ENCODE measurements at places on chromosomes 3 and 15. TPM values are rescaled to one million over a fixed set of nuclear protein-coding genes. Genes with fewer than 3 reads are reported as not detected.

DNA sequence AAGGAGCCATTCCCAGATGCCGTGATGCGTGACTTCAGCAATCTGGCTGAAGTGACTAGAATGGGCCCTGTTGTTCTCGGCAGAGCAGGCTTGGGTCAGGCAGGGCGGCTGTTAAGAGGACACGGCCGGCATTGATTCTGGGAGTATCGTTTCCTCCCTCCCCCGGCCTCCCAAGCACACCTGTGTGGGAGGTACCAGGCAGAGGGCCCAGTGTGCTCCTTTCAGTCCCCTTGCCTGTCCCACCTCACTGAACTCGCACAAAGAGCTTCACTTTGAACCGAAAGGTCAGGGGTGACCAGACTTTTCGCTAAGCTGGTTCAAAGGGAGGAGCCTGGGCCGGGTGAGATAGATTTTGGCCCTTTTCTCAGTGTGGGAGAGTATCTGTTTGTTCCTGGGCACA, 92.7 kb downstream of the CEMIP start:
- H3K4me3 ChIP-seq: no peak overlapping the region
- H3K4me1 ChIP-seq: no peaks in the 10 kb centered on the region
- no peaks in the 10 kb centered on the region for H3K27me3 ChIP-seq

GRCh38 chr3:115588201-115589115, 34.9 kb upstream of the GAP43 start:
- DNase-seq: no peak
- no peaks in the 10 kb centered on the region for H3K27me3 ChIP-seq
- H3K4me3 ChIP-seq: no peak overlapping the region
- no peaks in the 10 kb centered on the region for H3K36me3 ChIP-seq
- H3K4me1 ChIP-seq: no peaks in the 10 kb centered on the region
- no peak overlapping the region for H3K27ac ChIP-seq

DNA sequence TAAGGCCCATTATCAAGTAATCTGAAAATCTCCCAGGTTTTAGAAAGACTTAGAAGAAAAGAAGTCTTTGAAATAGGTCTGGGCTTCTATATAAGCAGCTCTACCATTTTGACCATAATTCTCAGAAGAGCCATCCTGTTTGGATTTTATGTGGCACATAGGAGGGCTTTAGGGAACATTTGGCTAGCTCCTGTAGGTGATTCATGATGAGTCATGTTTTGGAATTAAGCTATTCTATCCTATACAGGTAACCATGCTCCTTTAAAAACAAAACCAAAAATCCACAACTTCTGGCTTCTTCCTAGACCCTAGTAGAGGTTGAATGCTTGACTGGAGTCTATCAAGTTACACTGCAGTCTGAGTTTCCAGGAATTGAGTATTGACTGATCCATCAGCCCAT, 8.9 kb downstream of the SST start:
- no peak overlapping the region for H3K4me3 ChIP-seq
- H3K4me1 ChIP-seq: no peaks in the 10 kb centered on the region
- no peaks in the 10 kb centered on the region for H3K36me3 ChIP-seq
- peaks cover 2% of the 10 kb centered on the region for H3K27me3 ChIP-seq

DNA sequence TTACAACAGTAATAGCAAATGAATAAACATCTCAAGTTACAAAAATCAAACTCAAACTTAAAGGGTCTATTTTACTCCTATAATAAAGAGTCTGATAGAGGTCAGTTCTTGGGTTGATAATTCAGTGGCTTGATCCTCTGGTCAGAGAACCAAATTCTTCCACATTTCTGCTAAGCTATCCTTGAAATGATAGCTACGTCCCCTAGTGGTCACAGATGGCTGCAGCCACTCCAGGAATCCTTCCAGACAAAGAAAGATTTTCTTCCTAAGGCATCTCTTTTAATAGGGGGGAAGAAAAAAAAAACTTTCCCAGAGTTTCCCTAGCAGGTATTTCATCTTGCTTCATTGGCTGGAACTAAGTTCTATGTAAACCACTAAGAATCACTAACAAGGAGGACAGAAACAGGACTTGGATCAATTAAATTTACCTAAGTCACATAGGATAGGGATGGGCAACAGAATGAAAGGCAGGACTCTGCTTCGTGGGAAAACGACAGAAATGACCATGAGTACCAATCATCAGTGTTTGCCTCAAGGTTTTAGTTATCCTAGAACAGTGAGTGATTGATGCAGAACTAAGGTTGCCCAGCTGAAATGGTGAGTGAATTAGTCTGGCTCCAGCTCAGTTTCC, 160.7 kb downstream of the STAC start:
- H3K4me3 ChIP-seq: no peak overlapping the region
- no peaks in the 10 kb centered on the region for H3K36me3 ChIP-seq
- no peak overlapping the region for H3K27ac ChIP-seq
- H3K27me3 ChIP-seq: no peaks in the 10 kb centered on the region
- DNase-seq: no peak

DNA sequence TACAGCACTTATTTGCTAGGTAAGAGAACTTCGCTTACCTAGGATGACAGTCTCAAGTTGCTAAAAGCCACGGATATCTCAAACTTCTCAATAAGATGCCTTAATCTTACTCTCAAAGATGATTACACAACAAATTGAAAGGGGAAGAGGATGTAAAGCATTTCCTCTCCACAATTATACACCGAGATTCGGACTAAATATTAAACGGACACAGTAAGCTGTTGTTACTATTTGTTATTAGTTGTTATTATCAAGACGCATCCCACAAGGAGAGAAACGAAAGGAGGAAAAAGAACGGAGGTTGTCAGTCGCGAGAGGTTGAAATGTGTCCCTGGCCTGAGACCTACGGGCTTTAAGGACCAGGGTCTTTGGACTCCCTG, 660 bp downstream of the ZNF106 start:
- H3K27ac ChIP-seq: peak overlapping the region; percentile 89
- DNase-seq: peak; percentile 45
- H3K4me1 ChIP-seq: peaks cover 2% of the 10 kb centered on the region
- H3K36me3 ChIP-seq: no peaks in the 10 kb centered on the region

- no peaks in the 10 kb centered on the region for H3K27me3 ChIP-seq
- H3K27ac ChIP-seq: no peak overlapping the region
- no peaks in the 10 kb centered on the region for H3K4me1 ChIP-seq
- H3K36me3 ChIP-seq: peaks cover 4% of the 10 kb centered on the region
- DNase-seq: no peak
Measured at GRCh38 chr15:52642386-52643361, 36.5 kb downstream of the ATOSA start.

DNA sequence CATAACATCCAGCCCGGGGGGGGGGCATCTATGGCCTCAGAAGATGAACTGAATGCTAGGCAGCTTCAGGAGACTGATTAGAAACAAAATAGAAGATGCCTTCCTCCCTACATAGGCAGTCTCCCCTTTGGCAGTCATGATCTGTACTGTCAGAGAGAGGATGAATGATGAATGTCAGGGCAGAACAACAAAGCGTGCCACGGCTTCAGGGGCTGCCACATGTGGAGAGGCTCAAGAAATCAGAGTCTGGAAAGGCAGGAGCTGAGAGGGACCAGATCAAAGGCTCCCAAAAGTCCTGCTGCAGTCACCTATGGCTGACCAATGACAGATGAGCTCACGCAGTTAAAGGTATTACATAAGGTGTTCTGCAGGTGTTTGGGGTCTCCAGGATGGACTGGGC, 180.4 kb downstream of the UACA start:
- no peaks in the 10 kb centered on the region for H3K36me3 ChIP-seq
- no peak overlapping the region for H3K4me3 ChIP-seq
- H3K27ac ChIP-seq: no peak overlapping the region
- peaks cover 3% of the 10 kb centered on the region for H3K4me1 ChIP-seq
- no peak for DNase-seq

DNA sequence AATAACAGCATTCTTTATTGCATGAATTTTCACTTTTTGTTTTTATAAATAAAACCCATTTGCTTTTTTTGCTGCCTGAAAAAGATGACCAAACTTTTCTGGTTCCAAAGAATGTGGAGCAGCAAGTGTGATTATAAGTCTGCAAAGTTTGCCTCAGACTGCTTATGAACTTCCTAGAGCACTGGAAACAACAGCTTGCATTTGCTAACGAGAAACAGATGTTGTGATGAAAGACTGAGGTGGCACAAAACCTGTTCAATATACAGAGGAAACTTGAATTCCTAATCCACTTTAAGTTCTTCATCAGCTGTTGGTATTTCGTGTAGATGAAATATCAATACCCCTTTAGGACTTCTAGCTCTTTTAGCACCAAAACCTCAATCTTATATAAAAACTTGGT, 9.3 kb downstream of the ZPLD1 start:
- no peak overlapping the region for H3K27ac ChIP-seq
- no peak overlapping the region for H3K4me3 ChIP-seq
- no peaks in the 10 kb centered on the region for H3K4me1 ChIP-seq
- no peaks in the 10 kb centered on the region for H3K27me3 ChIP-seq
- no peak for DNase-seq

GRCh38 chr3:95934181-95934580, 880.2 kb upstream of the EPHA6 start:
- no peaks in the 10 kb centered on the region for H3K36me3 ChIP-seq
- no peak overlapping the region for H3K27ac ChIP-seq
- no peak overlapping the region for H3K4me3 ChIP-seq
- no peak for DNase-seq
- H3K4me1 ChIP-seq: no peaks in the 10 kb centered on the region
- H3K27me3 ChIP-seq: no peaks in the 10 kb centered on the region

DNA sequence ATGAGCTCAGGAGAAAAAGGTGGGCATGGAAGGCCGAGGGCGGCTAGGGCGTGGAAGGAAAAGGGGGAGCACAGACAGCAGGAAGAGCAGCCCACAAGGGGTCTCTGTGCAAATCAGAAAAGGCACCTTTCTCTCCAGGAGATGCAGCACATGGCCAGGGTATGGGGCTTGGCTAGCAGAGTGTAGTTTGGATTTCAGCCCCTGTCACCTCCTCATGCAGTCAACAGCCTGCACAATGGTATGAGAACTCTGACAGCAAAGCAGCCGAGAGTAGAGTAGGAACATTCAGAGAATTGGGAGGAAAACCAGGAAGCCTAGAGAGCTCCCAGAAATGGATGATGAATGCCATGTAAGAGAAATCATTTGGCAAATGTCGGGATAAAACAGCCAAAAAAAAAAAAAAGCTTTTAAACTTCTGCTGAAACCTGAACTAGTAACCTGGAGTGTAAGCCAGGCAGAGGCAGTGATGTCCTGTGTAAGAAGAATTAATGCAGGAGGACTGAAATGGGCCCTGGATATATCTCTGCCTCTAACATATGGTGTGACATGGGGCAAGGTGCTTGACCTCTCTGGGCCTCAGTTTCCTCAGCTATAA, 25.7 kb downstream of the FSTL1 start:
- H3K4me3 ChIP-seq: no peak overlapping the region
- no peaks in the 10 kb centered on the region for H3K27me3 ChIP-seq
- no peak for DNase-seq
- H3K27ac ChIP-seq: no peak overlapping the region
- no peaks in the 10 kb centered on the region for H3K4me1 ChIP-seq
- H3K36me3 ChIP-seq: peaks cover 5% of the 10 kb centered on the region

DNA sequence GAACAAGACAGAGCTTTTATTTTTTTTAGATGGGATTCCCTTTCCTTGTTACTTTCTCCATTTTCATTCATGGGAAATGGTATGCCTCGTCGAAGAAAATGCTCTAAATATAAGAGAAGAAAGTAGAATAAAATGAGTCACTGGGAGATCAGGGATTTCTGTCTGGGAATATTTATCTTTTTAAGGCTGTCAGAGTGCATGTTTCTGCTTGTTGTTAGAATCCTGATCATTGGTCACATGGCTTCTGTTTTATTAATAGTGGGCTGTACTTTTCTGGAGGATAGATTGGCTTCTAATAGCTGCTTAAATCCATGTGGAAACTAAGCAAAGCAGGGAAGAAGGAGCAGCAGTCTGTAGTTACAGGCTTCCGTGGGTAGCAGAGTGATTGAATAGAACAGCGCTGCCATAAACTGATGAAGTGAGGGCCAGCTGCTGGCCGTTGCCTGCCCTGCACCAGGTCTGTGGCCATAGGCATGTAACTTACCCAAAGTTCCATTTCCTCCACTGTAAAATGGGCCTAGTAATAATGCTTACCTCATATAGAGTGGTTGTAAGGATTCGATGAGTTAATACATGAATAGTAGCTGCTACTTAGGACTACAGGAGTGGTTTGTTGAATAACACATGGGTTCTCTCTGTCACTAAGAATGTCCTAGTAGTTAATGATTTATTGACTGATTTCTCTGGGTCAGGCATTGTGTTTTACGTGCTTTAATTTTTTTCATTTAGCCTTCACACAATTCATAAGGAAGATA, 289.9 kb downstream of the SATB1 start:
- DNase-seq: no peak
- H3K27ac ChIP-seq: no peak overlapping the region
- no peaks in the 10 kb centered on the region for H3K36me3 ChIP-seq

GRCh38 chr15:101435761-101436160, 53.7 kb downstream of the PCSK6 start:
- H3K4me3 ChIP-seq: no peak overlapping the region
- no peak overlapping the region for H3K27ac ChIP-seq

DNA sequence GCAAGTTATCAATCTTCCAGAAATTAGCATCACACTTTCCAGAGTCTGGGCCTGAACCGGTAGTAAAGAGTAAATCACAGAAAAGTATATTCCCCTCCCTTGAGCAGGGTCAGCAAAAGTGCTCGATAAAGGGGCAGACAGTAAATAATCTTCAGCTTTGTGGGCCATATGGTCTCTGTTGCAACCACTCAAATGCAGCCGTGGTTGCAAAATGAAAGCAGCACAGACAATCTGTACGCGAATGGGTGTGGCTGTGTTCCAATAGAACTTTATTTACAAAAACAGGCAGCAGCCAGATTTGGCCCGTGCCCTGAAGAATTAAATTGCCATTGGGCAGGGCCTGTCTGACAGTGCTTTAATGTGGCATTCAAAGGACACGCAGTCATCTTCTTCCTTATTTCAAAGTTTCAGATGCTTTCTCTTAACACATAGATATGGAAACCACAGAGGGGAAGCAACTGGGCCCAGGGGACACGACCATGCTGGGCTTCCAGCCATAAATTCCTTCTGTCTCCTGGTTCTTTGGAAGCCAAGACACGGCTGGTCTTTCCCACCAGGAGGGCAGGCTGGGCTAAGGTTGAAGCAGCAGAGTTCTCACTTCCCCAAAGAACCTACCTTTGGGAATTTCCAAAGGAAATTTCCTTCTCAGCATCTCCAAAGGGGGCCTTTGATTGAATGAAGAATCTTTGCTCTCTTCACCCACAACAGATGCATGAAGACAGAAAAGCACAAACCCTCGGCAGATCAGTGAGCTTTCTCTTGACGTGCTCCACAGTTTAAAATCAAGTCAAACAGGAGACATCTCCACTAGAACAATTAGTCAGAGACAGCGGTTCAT, 489.8 kb upstream of the PROK2 start:
- H3K27ac ChIP-seq: no peak overlapping the region
- no peak overlapping the region for H3K4me3 ChIP-seq
- no peaks in the 10 kb centered on the region for H3K27me3 ChIP-seq
- H3K36me3 ChIP-seq: no peaks in the 10 kb centered on the region

MITF gene
- polyA plus RNA-seq: 0.22 TPM

TGM4 gene
- polyA plus RNA-seq: 0.04 TPM

SLC9C1 gene
- not detected for polyA plus RNA-seq

DPPA2 gene
- not detected for polyA plus RNA-seq

WDR49 gene
- 0.03 TPM for polyA plus RNA-seq

SPESP1 gene
- 1.6 TPM for polyA plus RNA-seq

RGMA gene
- polyA plus RNA-seq: 15.2 TPM

CACNA1D gene
- 2.2 TPM for polyA plus RNA-seq
